ENCODE measurements at places on chromosomes 7 and 10.

GRCh38 chr10:43236176-43236850, 30.6 kb downstream of the RASGEF1A start:
- no peak overlapping the region for H3K27ac ChIP-seq
- no peak for DNase-seq
- H3K4me3 ChIP-seq: no peak overlapping the region
- H3K4me1 ChIP-seq: no peaks in the 10 kb centered on the region
- H3K36me3 ChIP-seq: no peaks in the 10 kb centered on the region

- H3K36me3 ChIP-seq: no peaks in the 10 kb centered on the region
- H3K4me3 ChIP-seq: peak overlapping the region; percentile 58
- peak overlapping the region; percentile 83 for H3K27ac ChIP-seq
- peak; percentile 44 for DNase-seq
- H3K27me3 ChIP-seq: no peaks in the 10 kb centered on the region
These were observed 1.3 kb downstream of the ZNRF2 start for GRCh38 chr7:30285536-30286284.

DNA sequence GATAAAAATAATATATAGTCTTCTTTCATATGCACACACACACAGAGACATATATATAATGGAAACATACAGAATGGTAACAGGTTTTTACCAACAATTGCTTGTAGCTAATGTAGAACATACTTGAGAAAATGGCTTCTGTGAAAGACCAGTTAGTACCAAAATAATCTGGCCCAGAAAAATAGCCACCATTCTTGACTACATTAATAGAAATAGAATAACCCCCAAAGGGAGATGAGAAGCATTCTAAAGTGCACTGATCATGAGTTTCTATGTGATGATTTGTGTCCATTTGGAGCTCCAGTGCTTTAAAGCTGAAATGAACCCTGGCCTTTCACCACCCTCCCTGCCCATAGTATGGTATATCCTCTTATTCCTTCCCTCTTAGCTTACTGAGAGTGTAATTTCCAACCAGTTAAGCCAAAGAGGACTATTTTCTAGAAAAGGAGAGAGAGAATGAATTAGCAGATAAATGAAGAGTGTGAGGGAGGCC, 22.9 kb upstream of the IFIT2 start:
- H3K4me1 ChIP-seq: no peaks in the 10 kb centered on the region
- no peaks in the 10 kb centered on the region for H3K27me3 ChIP-seq
- H3K27ac ChIP-seq: no peak overlapping the region
- H3K4me3 ChIP-seq: no peak overlapping the region

DNA sequence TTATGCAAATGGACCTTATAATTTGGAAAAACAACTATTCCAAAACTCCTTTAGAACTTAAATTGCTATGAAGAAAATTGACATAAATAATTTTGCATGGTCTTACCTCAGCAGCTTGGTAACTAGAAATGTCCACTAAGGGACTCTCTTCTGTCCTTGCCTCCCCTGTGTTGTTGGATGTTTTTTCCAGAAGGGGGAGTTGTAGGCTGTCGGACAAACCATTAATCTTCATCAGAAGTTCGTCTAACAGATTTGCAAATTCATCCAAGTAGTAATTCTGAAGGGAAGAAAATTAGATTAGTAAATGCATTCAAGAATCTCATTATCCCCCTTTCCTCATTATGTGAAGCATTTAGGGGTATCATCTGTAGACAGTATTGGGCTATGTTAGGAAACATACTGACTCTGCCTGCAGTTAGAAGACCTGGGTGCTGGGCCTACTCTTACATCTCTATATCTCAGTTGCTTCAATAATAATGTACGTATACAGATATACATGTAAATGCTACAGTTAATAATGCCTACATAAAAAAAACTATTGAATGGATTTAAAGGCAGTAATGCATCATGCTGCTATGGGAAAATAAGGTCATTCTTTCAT, 155.6 kb downstream of the PKD1L1 start:
- H3K4me1 ChIP-seq: no peaks in the 10 kb centered on the region
- no peak overlapping the region for H3K27ac ChIP-seq
- no peak for DNase-seq
- no peaks in the 10 kb centered on the region for H3K36me3 ChIP-seq
- H3K27me3 ChIP-seq: no peaks in the 10 kb centered on the region
- no peak overlapping the region for H3K4me3 ChIP-seq

GRCh38 chr10:97708976-97709946, 4.3 kb upstream of the MARVELD1 start:
- no peaks in the 10 kb centered on the region for H3K36me3 ChIP-seq
- peaks cover 6% of the 10 kb centered on the region for H3K4me1 ChIP-seq
- no peak overlapping the region for H3K27ac ChIP-seq
- no peak overlapping the region for H3K4me3 ChIP-seq

DNA sequence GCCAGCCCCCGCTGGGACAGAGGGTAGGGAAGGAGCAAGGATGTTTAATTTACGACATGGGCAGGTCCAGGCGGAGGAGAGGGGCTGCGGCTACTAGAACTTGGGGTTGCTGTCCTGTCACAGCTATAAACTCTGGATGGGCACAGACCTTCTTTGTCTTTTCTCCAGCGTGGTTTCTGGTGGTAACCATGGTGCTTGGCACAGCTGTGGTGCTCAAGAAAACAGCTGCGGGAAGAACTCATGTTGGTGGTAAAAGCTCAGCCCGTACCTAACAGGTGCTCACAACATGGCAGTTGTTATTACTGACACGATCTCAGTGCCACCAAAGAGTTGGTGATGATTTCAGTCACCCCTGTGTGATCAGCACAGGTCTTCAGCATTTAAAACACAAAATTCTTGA, 13.8 kb downstream of the BAIAP2L1 start:
- DNase-seq: no peak
- H3K27me3 ChIP-seq: no peaks in the 10 kb centered on the region
- H3K36me3 ChIP-seq: no peaks in the 10 kb centered on the region
- H3K4me1 ChIP-seq: no peaks in the 10 kb centered on the region
- no peak overlapping the region for H3K4me3 ChIP-seq

DNA sequence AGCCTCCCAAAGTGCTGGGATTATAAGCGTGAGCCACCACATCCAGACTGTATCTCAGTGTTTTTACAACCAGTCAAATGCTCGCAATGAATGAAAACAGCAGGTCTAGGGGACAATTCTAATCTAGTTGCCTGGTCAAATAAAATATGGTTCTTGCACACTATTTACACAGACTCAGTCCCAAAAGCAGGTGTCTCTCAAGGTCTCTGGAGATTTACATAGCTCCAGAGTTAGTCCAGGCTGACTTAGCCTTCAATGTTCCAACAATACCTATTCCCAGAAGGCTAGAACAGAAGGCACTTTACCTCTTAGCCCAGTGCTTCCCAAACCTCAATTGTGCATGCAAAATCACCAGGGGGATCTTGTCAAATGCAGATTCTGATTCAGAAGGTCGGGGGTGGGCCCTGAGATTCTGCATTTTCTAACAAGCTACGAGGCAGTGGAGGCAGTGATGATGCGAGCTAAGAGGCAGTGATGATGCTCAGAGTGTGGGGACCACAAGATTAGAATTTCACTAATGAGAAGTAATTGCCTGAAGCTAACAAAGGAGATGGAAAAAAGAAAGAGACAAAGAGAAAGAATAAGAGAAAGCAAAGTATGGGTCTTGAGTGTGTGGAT, 6.4 kb downstream of the KIAA1549 start:
- DNase-seq: no peak
- H3K4me1 ChIP-seq: no peaks in the 10 kb centered on the region
- no peaks in the 10 kb centered on the region for H3K36me3 ChIP-seq

GRCh38 chr7:74002474-74003017, 25.4 kb upstream of the ELN start:
- H3K36me3 ChIP-seq: no peaks in the 10 kb centered on the region
- no peaks in the 10 kb centered on the region for H3K27me3 ChIP-seq
- no peak for DNase-seq
- no peak overlapping the region for H3K4me3 ChIP-seq
- no peak overlapping the region for H3K27ac ChIP-seq

- DNase-seq: no peak
- H3K4me3 ChIP-seq: no peak overlapping the region
These were observed 23.5 kb upstream of the VCL start for GRCh38 chr10:73974309-73974946.

DNA sequence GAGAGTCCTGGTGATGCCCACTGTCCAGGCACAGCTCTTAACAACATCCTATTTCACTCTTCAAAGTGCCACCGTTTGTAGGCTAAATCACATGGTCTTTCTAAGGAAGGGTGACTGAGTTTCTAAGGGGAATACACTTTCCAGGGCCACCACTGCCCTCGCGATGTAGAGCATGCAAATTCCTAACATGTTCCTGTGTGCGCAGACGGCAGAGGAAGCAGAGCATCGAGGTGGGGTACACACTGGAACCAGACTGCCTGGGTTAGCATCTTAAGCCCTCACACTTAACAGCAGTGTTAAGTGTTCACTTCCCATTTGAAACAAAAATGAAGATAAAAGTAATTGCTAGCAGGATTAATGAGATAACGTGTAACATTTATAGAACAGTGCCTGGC, 3.0 kb downstream of the VOPP1 start:
- H3K27ac ChIP-seq: no peak overlapping the region
- no peaks in the 10 kb centered on the region for H3K36me3 ChIP-seq
- DNase-seq: no peak
- peaks cover 65% of the 10 kb centered on the region for H3K4me1 ChIP-seq
- H3K27me3 ChIP-seq: no peaks in the 10 kb centered on the region

DNA sequence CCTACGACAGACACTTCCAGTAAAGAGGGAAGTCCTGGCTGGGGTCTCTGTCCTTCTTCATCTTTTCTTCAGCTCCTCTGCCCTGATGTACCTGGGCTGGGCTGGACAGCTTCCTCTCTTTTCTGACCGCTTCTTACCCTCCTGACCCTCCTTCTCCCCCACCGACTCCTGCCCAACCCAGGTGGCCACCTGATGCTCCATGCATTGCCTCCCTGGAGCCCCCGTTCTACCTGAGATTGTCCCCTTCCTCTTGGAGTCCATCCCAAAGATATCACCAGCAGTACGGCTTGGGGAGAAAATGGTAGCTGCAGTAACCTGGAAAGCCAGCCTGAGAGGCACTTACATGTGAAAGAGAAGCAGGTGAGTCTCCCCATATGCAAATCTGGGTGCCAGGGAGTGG, 566.3 kb downstream of the TCERG1L start:
- H3K4me3 ChIP-seq: no peak overlapping the region
- H3K27ac ChIP-seq: no peak overlapping the region
- H3K27me3 ChIP-seq: no peaks in the 10 kb centered on the region
- no peaks in the 10 kb centered on the region for H3K36me3 ChIP-seq

DNA sequence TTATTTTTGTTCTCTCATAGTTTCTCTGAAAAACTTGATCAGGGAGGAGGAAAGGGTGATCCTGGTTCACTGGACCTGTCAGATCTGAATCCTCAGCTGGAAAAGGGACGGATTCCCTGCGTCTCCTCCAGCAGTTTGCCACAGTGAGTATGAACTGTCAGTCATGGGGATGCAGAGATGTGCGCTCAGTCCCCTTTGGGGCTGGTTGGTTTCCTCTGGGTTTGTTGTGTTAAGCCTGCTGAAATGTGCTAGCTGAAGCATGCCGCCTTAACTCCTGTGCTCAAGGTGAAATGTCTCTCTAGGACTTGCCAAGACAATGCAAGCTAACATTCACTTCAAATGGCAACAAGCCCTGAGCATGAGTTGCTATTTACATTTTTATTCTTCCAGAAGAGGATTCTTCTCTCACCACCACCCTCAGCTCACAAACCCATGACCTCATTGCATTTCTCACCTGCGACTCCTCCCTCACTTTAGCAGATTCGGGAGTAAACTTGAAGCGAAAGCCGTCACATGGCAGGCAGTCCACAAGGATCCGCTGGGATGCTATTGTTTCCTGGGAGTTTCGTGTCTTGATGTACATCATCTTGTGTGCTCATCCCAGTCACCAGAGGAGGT, 192.9 kb upstream of the FZD8 start:
- H3K27me3 ChIP-seq: no peaks in the 10 kb centered on the region
- no peak overlapping the region for H3K27ac ChIP-seq
- no peaks in the 10 kb centered on the region for H3K36me3 ChIP-seq
- DNase-seq: no peak

DNA sequence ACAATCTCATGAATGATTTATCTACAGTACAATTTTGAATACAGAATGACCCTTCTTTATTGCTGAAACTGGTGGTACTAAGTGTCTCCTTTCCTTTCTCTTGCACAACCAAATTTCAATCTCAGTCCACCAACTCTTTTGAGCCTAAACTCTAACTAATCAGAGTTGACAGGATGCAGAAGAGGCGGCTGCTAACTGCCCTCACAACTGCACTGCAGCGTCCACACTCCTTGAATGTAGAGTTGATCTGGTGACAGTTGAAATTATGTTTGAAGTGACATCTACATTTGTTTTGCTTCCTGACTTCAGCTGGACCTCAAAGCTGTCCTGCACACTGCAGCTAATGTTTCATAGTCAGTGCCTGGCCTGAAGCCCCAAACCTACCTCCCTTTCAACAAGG, 139.6 kb downstream of the ZMYND11 start:
- H3K36me3 ChIP-seq: no peaks in the 10 kb centered on the region
- no peak overlapping the region for H3K27ac ChIP-seq
- H3K4me1 ChIP-seq: no peaks in the 10 kb centered on the region
- no peaks in the 10 kb centered on the region for H3K27me3 ChIP-seq
- no peak overlapping the region for H3K4me3 ChIP-seq

DNA sequence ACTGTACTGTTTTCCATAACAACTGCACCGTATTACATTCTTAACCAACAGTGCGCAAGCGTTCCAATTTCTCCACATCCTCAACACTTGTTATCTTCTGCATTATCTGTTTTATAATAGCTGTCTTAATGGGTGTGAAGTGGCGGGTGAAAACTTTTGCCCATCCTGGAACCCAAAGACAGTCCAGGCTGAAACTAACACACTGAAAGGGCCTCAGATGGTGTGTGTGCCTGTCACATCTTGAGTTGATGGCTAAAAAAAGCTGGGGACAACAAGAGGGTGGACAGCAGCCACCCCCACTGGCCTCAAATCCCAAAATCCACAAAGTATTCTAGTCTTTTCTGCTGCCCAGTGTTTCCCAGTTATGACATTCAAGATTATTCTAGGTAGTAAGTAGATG, 19.4 kb downstream of the OPALIN start:
- DNase-seq: no peak
- peaks cover 5% of the 10 kb centered on the region for H3K4me1 ChIP-seq
- no peak overlapping the region for H3K4me3 ChIP-seq
- no peaks in the 10 kb centered on the region for H3K36me3 ChIP-seq
- H3K27ac ChIP-seq: no peak overlapping the region

Data from naive thymus-derived CD4-positive, alpha-beta T cell (primary cell).